ENCODE measurements at places on chromosomes 7 and 10.

DNA sequence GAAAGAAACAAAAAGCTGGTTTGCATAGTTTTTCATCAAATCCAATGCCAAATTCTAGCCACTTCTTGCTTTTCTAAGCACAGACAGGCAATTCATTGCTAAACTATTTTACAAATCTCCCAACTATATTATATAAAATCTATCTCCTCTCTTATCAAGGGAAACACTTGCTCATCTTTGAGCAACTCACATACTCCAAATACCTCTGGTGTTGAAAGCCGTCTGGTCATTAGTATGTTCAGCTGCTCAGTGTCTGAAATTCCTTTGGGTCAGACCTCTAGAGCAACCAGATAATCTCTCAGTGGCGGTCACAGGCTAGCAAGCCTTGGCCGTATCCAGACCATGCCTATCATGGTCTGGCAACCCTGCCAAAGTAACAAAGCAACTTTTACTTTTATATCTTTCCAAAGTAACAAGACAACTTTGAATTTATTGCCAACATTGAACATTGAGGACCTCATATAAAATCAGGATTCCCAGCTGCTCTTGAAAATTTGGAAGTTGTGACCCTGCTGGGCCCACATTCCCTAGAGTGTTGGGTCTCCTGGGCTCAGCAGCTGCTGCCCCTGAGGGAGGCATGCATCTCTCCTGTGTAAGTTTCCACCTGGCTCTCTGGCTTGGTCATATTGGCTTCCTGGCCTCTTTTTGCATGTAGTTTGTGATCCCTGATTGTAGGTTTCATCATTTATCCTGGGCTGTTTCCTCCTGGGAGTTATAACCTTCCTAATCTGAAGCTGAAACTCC is 56.8 kb upstream of the LANCL2 start:
- no peak for DNase-seq

DNA sequence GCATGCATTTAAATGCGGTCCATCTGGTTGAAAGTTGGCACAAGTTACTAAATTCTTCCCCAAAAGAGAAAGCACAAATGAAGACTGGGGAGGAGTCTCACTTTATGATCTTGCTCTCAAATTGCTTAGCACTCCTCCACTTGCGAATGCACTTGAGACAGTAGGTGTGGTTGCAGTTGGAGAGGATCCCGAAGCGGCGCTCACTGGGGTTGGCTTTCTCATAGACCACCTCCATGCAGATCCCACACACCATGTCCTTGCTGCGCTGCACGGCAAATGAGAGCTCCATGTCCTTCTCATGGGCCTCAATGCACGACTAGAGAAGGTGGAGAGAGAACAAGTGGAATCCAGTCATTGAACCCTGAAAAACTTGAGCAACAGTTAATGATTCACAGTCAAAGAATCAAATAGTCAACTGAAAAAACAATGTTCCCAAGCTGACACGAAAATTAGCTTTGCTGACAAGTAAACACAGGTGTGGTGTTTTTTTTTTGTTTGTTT is 22.7 kb downstream of the MKRN1 start:
- no peak for DNase-seq

DNA sequence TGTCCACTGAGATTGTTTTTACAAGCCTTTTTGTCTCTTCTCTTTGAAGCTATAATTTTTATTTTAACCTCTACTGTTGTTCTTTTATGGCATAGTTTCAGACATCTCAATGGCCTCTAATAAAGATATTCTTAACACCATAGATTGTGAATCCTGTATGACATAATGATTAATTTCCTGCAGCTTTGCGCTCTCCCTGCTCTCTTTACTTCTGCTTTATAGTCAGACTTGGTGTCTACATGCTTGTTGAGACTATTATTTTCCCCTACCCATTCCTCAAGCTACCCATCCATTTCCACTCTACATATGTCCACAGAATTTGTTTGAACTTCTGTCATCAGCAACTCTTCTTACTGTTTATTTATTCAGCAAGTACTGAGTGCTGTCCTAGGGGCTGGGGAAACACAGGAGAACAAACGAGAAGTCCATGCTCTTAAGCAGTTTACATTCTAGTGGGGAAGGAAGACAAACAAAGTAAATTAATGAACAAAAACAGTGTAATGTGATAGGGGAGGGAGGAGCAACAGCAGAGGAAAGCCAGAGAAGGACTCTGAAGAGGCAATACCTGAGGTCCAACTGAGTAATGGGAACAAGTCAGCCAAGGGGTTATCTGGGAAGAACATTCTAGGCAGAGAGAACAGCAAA is 110.1 kb downstream of the CDK14 start:
- DNase-seq: no peak

DNA sequence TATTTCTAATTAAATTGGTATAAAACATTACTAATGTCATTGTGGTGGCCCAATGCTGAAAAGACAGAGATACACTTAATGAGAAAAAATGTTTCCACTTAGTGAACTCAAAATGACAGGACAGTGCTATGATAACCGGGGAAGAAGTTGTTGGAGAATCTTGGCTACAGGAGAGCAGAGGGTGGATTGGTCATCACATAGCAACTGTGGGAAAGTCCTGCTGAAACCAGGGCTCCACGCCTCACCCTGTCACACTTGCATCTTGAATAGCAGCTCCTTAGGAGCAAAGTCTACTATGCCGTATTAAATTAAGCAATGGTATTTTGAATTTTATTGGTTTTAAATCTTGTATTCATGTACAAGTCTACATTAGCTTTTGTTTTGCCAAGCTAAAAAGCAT is 225.5 kb downstream of the KLF6 start:
- no peak for DNase-seq

Data from stimulated activated CD4-positive, alpha-beta T cell treated with anti-CD3 and anti-CD28 coated beads, Interleukin-1b, Interleukin-23, amount 100 ng/mL, for 1 hour (primary cell).